ENCODE measurements at places on chromosomes 5 and 9.

- DNase-seq = no peak
These were observed 222.2 kb downstream of the MAST4 start for GRCh38 chr5:66818304-66818934.

GRCh38 chr9:129550199-129550839 lies 70.6 kb downstream of the C9orf50 start:
- DNase-seq = peak; percentile 81

- no peak for DNase-seq
These were observed 117.2 kb upstream of the TBCA start for GRCh38 chr5:77893225-77893860.

- no peak for DNase-seq
These were observed 169.7 kb downstream of the NPR3 start for GRCh38 chr5:32880796-32881195.

GRCh38 chr5:176865964-176866363 lies 33.2 kb downstream of the HK3 start:
- DNase-seq = no peak

GRCh38 chr5:132628814-132629213 lies 29.2 kb upstream of the IL13 start:
- no peak for DNase-seq

DNA sequence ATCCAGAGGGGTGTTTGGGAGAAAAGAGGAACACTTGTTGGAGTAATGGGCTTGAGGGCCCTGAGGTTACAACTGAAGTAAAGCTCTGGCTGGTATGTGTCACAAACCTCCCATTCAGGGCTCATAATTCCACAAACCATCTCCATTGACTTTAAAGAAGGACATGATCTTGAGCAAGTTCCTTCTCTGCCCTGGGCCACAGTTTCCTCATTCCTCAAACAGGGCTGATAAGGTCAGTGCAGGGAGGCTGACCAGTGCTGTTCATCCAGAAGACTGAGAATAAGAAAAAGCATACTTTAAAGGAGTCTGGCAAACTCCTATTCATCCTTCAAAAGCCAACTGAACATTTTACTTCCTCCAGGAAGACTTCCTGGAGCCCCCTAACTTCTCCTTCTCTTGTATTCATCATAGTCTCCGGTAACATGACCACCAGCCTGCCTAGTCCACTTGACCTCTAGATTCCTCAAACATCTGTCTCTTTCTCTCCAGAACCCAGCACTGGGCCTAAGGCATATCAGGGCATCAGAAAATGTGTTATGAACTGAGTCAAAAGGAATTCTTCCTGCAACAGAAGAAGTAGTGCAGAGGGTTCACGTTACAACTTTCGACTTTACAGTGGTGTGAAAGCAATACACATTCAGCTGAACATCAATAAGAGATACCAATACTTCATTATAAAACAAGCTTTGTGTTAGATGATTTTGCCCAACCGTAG lies 20.7 kb upstream of the PTPN3 start:
- DNase-seq = no peak

GRCh38 chr5:160119142-160119904 lies at the start of gene PWWP2A:
TSS of gene PWWP2A (minus strand) at chr5:160119450. CDS start at chr5:160119388, 62 bp downstream.
- DNase-seq = peak; percentile 97

- no peak for DNase-seq
These were observed 59.9 kb downstream of the ZFAND5 start for GRCh38 chr9:72305102-72305546.

- no peak for DNase-seq
These were observed 9.2 kb upstream of the TERT start for GRCh38 chr5:1304033-1304432.

GRCh38 chr9:110007477-110008270 lies 200.3 kb downstream of the C9orf152 start:
- DNase-seq = no peak

DNA sequence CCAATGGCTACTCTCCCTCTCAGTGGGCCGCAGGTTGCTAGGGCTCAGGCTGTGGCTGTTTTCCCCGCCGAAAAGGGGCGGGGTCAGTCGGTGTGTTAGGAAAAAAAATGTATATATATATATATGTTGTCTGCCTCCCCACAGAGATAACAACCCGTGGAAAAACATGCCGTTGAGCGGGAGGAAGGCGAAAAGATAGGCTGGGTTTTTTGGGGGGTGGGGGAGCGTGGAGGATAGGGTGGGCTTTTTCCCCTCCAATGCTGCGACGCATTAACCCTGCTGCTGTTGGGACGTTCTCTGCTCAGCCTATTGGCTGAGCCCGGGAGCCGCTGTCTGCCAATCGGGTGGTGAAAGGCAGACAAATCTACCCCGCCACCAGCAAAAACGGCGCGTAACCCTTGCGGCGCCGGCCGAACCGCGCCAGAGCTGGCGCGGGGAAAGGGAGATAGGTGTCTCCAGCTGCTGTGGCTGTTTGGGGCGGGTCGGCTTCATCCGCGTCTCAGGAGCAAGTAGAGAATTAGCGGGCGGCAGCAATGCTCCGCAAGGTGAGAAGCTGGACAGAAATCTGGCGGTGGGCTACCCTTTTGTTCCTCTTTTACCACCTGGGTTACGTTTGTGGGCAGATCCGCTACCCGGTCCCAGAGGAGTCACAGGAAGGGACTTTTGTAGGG lies at the start of gene PCDHGC4:
PCDHGC4 (plus strand) TSS at position 390 of the 671 bp plus-strand sequence; CDS start at position 534, 144 bp downstream.
- peak; percentile 71 for DNase-seq

DNA sequence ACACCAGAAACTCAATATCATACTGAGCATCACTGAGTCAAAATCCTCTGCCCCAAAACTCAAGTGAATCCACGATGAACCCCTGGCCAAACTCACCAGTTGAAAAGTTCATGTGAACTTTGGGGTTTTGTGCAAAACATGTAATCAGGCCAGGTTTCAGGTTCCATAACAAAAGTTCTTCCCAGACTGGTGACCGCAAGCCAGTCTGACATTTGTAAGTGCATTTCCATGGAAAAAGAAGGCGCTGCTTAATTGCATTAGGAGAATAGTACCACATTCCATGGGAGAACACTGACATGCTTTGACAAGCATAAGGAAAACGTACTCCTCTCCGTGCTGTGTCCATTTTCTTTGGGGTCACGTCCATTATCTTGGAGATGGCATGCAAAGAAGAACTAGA lies 567.0 kb downstream of the BNC2 start:
- no peak for DNase-seq

Measured in upper lobe of left lung (tissue), 6 donors.